MM.1S (cell line): ENCODE measurements at places on chromosomes 2 and 18.

DNA sequence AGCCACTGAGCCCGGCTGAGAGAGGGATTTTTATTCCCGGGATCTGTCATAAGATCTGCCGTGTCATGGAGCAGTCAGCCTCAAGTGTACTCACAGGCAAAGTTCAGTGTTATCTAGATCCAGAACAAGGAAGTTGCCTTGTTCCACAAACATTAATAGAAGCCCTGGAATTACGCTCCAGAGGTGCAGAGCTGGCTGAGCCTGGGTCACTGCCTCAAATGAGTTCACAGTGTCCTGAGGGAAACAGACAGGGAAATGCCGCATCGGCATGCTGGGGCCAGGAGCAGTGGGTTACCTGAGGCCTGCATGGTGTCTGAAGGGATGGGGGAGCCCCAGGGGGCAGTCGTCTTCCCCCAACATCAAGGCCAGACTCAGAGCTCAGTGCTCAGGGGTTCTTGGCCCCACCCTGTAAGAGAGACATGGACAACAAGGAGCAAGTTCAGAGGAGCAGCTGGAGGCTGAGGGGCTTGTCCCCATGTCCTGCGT lies 42.7 kb upstream of the ODC1 start:
- no peak for DNase-seq
- H3K36me3 ChIP-seq = no peaks in the 10 kb centered on the region
- no peak overlapping the region for H3K4me3 ChIP-seq
- no peak overlapping the region for H3K27ac ChIP-seq
- H3K27me3 ChIP-seq = no peaks in the 10 kb centered on the region

GRCh38 chr2:203407496-203407895 lies 79.3 kb downstream of the ABI2 start:
- no peaks in the 10 kb centered on the region; the same call in 1 of the 2 replicates for H3K27me3 ChIP-seq
- no peak overlapping the region for H3K27ac ChIP-seq
- DNase-seq = no peak
- H3K36me3 ChIP-seq = no peaks in the 10 kb centered on the region
- H3K4me1 ChIP-seq = peaks cover 3% of the 10 kb centered on the region; the same call in 1 of the 2 replicates

DNA sequence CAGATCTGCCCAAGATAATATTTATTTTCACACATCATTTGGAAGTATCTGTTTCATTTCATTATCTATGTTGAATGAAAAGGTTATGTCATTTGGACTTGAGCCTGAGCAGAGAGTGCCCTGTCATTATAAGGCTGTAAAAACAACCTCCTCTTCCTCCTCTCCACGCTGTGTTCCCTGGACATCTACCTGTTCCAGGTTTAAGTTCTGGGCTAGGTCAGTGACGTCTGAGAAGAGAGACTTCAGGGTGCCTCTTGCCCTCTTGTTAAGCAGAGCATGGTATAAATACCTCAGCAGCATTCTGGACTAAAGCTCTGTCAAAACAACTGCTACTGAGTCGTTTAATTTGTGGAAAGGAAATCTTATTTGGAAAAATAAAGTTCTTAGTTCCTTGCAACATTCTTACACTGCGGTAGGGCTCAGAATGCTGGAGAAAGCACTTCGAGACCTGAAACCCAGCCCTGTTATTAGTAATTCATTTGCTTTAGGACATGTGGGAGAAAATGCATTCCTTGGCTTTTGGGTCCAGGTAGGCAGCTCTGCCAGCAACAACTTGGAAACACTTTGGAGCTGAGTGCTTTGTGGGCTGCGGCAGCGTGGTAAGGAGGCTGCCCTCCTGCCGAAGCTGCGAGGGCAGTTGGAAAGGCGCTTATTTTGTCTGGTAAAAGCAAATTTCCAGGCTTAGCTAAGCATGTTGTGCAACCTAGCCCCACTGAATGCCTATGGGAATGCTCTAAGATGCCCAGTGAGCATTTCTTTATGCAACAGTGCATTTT lies 91.8 kb upstream of the NEDD4L start:
- no peak overlapping the region for H3K4me3 ChIP-seq
- no peaks in the 10 kb centered on the region for H3K4me1 ChIP-seq
- no peaks in the 10 kb centered on the region for H3K27me3 ChIP-seq
- DNase-seq = no peak
- no peak overlapping the region for H3K27ac ChIP-seq

GRCh38 chr2:62499430-62500060 lies 6.5 kb downstream of the TMEM17 start:
- H3K36me3 ChIP-seq = no peaks in the 10 kb centered on the region
- no peak overlapping the region for H3K27ac ChIP-seq
- H3K4me1 ChIP-seq = no peaks in the 10 kb centered on the region
- DNase-seq = no peak
- no peak overlapping the region for H3K4me3 ChIP-seq

DNA sequence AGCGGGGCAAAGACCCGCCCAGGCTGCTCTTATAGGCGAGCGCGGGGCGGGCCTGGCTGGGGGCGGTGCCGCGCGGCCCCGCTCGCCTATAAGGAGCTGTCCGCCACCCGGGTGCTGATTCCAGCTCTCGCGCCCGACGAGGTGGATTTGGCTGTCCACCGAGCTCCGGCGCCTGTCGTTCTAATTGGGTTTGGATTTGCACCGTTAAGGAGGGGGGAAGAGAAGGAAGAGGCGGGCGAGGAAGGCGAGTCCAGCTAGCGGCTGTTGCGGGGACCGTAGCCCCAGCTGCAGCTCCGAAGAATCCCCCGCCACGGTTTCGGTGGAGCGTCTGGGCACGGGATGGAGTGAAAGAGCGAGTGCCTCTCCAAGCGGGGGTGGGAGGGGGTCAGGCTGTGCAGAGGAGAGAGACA lies at the start of gene CNTNAP5:
Gene CNTNAP5, plus strand, starts transcription at position 117 of the 410 bp plus-strand sequence. CDS start 364 bp downstream, outside the sequence.
- H3K4me1 ChIP-seq = no peaks in the 10 kb centered on the region
- no peak for DNase-seq
- H3K4me3 ChIP-seq = no peak within 1 kb of the TSS
- no peaks in the 10 kb centered on the region for H3K27me3 ChIP-seq
- H3K27ac ChIP-seq = no peak within 1 kb of the TSS

GRCh38 chr2:223674998-223675609 lies 72.9 kb upstream of the SCG2 start:
- H3K4me3 ChIP-seq = no peak overlapping the region
- no peaks in the 10 kb centered on the region for H3K36me3 ChIP-seq
- H3K27me3 ChIP-seq = no peaks in the 10 kb centered on the region
- DNase-seq = no peak
- H3K4me1 ChIP-seq = no peaks in the 10 kb centered on the region

DNA sequence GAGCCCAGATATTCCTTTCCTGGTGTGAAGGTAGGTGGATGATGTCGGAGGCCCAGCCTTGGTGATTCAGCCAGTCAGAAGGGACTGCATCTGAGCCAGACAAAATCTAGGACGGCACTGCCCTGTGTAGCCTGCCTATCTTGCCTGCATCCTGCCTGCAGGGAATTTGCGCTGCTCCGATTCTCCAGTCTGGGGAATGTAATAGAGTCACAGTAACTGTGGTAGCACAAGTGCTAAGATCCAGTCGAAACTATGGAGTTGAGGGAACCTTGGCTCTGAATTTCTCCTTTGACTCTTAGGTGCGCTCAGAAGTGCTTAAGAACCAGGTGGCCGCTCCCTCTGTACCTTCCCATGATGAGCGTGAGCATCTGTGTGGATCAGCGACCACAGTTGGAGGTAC lies 15.9 kb downstream of the IL36B start:
- no peaks in the 10 kb centered on the region for H3K36me3 ChIP-seq
- peaks cover 5% of the 10 kb centered on the region; the same call in 1 of the 2 replicates for H3K4me1 ChIP-seq
- DNase-seq = no peak
- H3K27ac ChIP-seq = no peak overlapping the region
- no peaks in the 10 kb centered on the region for H3K27me3 ChIP-seq

DNA sequence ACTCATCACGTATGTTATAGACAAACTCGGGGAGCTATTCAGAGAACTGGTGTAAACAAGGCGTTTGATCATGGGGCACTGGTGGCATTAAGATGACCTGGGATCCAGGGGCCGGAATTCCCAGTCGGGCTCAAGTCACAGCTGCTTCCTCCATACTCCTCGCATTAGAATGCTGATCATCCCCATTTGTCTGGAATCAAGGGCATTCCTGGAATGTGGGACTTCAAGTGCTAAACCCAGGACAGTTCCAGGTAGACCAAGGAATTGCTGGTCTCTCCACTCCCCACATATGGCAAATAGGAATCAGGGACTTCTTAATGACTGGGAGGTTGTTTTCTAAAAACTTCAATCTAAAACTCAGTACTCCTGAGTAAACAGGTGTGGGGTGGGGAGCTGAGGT lies 355.7 kb upstream of the RAB6C start:
- H3K4me1 ChIP-seq = no peaks in the 10 kb centered on the region
- no peaks in the 10 kb centered on the region for H3K36me3 ChIP-seq
- no peak overlapping the region for H3K27ac ChIP-seq
- no peak overlapping the region for H3K4me3 ChIP-seq
- DNase-seq = no peak

- peaks cover under 1% of the 10 kb centered on the region; the same call in 1 of the 2 replicates for H3K4me1 ChIP-seq
- no peaks in the 10 kb centered on the region for H3K36me3 ChIP-seq
- no peak overlapping the region for H3K27ac ChIP-seq
- DNase-seq = no peak
- H3K4me3 ChIP-seq = no peak overlapping the region
- H3K27me3 ChIP-seq = no peaks in the 10 kb centered on the region
These were observed 84.7 kb downstream of the TGFA start for GRCh38 chr2:70468878-70469277.

- no peak overlapping the region for H3K27ac ChIP-seq
- H3K36me3 ChIP-seq = no peaks in the 10 kb centered on the region
- no peaks in the 10 kb centered on the region for H3K4me1 ChIP-seq
- H3K27me3 ChIP-seq = no peaks in the 10 kb centered on the region
These were observed 678.8 kb downstream of the DCC start for GRCh38 chr18:53018791-53019190.
